GM10248 (cell line): ENCODE measurements at places on chromosomes 4 and X.
A peak's percentile ranks its signal among the peaks of the same experiment; 100 is the strongest.

DNA sequence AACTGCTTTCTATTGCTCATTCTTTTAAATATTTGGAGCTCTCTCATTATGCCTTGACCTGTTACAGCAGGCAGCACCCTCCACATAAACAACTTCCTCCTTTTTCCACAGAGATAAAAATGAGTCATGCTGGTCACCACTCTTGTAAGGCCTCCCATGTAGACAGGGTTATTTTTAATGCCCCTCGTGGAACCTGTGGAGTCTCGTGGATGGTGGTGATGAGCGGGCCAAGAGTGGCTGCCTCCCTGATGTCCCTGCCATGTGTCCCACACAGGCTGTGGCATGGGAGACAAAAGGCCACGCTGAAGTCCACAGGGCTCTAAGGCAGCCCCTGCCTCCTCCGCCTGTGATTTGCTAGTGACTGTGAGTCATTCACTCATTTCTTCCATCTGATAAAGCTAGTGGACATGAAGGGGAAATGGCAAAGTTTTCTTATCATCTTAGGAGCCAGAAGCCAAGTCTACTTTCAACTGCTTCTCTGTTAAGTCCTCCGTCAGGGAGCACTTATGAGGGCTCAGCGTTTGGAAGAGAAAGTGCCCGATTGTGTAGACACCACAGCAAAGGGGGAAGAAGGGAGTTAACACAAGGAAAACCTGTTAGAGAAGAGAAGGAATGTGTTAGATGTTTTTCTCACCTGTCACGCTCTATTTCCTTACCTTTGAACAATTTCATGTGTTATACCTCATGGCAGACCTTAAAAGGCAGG is 121.6 kb upstream of the FAT1 start:
- DNase-seq = no peak

GRCh38 chrX:40938423-40938822 is 146.8 kb upstream of the USP9X start:
- no peak for DNase-seq

DNA sequence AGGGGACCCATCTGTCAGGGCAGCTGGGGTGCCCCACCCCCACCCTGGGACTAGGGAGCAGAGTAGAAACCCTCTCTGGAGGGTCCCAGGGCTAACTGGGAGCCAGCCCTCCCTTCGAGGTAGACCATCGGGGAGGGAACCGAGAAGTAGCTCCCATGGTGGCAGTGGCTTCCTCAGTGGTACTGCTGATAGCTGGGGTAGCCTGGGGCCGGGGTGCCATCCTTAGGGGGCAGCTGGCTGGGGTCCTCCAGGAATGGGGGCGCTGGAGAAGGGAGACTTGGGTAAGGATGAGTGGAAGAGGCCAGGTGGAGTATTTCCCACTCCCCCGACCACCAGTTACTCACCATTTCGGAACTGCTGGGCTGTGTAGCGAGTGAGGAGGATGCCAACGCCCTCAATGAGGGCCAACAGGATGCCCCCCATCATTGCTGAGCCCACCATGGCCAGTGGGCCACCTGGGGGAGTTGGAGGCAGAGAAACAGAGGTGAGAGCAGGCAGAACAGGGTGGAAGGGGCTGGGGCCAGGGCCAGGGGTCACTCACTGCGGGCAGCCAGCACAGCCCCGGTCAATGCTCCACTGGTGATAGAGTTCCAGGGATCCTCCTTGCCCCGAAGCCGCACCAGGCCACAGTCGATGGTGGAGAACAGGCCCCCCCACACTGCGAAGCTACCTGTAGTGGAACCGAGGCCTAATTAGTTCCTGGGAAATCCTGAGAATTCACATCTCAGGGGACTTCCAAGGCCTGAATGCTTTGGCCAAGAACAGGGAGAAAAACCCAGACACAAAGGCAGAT is 3.8 kb downstream of the TIMM17B start:
- DNase-seq = no peak

DNA sequence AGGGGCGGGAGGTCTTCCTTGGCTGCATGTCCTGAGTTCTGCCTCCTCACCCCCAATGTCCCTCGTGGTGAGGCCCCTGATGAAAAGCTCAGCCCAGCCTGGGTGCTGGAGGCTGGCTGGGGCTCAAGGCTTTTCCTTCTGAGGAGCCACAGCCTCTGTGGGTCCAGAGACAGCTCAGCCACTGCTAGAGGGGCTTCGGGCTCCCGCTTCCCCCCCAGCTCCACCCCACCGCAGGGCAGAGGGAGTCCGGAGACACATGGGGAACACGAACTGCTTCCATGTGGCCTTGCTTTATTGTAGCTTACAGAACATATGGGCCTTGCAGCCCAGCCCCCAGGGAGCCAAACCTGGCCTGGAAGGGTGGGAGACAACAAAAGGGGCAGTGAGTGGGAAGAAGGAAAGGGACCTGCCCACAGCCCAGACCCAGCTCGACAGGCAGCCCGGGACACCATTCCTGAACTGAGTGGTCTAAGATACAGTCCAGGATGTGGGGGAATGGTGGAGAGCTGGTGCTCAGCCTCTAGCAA is 89.9 kb upstream of the NKX1-1 start:
- no peak for DNase-seq

DNA sequence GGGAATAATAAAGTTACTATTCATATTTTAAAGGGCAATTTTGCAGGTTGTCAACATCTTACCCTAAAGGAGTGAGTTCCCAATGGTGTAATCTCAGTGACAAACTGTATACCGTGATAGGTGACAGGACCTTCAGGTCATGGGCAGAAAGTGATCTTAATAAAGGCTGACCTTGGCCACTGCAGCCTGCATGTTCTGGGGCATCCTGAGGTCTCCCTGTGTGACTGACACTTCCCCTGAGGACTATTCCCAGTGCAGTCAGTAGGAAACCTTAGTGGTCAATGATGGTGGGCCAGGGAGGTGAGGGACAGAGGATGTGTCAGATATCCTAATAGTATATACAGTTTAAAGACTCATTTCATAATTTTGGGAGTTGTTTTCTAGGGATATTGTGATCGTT is 137.2 kb downstream of the SHROOM3 start:
- DNase-seq = no peak

- DNase-seq = peak; percentile 8
These were observed 146.1 kb downstream of the NEXMIF start for GRCh38 chrX:74779175-74779574.

- DNase-seq = no peak
These were observed 47.3 kb downstream of the TSPAN5 start for GRCh38 chr4:98610926-98611676.
